T-helper 1 cell (primary cell): ENCODE measurements at places on chromosomes 2 and 18.

GRCh38 chr18:62863579-62864001 lies 148.2 kb downstream of the PHLPP1 start:
- DNase-seq: no peak

GRCh38 chr2:170255971-170256370 lies 78.0 kb downstream of the MYO3B start:
- DNase-seq: no peak

DNA sequence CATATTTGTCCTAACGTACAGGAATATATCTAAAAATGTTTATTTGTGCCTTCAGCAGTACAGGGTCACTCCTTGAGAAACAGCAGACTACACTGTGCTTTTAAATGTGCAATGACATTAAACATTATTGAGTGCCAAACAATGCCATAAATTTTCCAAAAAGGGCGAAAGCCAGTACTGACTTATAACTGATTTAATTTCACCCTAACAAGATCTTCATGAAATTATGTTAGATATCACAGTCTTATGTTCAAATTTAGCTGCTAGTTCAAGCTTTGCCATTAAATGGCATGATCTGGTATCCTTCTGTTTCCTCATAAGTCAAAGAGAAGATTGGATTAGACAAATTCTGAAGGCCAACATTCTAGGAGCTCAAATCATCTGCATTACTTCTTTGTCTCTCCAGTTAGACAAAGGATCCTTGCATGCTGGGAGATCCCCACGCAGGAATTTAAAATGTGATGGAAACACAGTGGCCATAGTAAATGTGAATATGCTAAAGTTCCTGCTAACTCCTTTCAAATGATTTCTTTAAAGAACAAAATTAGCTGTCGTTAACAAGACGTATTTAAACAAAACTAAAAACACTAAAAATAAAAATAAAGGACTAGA lies 129.3 kb upstream of the STON1 start:
- DNase-seq: no peak

DNA sequence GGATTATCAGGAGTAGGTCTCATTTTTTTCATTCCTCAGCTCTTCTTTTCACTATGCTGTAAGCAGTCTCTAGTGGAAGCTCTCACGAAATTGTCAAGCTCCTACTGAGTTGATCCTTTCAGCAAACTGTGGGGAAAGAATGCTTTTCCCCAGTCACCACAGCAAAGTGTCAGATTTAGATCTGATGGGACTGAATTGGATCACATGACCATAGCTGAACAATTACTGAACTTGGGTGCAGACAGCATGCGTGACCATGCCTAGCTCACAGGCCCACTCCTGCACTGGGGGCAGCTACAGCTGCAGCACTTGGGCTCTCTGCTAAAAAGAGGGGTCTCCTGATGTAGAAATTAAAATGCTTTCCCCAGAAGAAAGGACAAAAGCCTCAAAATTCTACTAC lies 3.1 kb downstream of the ARHGAP15 start:
- DNase-seq: peak; percentile 60

DNA sequence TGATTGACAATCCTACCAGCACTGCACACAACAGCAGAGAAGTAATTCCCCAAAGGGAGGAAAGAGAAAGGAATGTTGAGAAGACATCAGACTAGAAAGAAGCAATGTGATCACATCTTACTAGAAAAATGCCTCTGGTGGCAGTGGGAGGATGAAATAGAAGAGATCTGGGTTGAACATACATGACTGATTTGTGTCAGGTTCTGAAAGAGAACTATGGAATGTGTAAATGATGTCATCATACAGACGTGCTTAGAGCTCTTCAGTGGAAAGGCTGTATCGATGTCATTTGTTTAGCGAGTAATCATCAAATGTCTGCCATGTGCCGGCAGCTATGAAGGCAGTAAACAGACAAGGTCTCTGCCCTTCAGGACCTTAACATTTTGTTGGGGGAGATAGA lies 24.9 kb downstream of the GORASP2 start:
- no peak for DNase-seq

DNA sequence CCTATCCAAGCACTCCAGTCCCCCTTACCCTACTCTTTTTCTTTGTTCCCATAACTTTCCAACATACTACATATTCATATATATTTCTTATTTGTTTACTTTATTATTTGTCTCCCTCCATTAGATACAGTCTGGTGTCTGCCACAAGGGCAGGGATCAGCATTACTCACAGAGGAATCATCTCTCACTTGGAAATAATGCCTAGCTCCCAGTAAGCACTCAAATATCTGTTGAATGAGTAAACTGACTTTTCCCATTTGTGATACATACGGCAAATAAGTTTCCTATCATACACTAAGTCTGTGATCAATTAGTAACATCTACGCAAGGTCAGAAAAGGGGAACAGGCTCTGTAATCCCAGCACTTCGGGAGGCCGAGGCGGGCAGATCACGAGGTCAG lies 18.7 kb downstream of the C1D start:
- DNase-seq: no peak

DNA sequence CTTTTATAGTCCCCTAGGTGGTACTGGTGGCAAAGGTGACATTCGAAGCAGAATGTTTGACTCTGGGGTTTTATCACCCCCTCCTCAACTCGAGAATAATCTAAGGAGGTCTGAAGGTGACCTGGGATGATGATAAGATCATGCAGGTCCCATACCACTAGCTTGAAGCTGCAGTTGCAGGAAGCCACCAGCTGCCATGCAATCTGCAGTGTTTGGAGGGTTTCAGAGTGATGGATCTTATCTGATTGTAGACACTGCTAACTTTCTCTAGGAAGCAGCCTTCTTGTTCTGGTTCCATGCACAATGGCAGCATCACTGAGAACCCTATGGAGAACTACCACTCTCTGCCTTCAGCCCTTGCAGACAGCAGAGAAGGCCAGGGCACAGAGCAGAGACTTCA lies 59.4 kb upstream of the LRPPRC start:
- DNase-seq: no peak

- DNase-seq: no peak
Observed at GRCh38 chr2:105675841-105676240, 68.9 kb upstream of the NCK2 start.

DNA sequence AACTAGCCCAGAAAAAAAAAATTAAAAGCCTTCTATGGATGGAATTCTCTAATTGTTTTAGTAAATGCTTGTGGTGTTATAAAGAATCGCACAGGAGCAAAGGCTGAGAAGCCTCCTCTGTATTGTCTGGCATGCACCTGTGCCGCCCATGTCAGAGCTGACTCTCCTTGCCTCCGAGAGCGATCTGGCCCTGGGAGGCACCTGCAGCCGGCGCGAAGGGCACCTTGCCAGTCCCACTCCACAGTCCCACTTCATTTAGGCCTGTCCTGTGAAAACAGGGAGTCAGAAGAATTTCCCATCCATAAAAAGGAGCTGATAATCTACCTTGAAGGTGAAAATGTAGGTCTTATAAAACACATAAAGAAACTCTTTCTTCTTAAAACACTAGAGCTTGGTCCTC lies 170.9 kb upstream of the PXDN start:
- DNase-seq: no peak

- DNase-seq: no peak
Observed at GRCh38 chr18:68944330-68944729, 146.4 kb downstream of the CCDC102B start.
